ENCODE measurements at places on chromosomes 13 and 19.

GRCh38 chr13:23844132-23844531, 45.1 kb downstream of the MIPEP start:
- no peak for DNase-seq

DNA sequence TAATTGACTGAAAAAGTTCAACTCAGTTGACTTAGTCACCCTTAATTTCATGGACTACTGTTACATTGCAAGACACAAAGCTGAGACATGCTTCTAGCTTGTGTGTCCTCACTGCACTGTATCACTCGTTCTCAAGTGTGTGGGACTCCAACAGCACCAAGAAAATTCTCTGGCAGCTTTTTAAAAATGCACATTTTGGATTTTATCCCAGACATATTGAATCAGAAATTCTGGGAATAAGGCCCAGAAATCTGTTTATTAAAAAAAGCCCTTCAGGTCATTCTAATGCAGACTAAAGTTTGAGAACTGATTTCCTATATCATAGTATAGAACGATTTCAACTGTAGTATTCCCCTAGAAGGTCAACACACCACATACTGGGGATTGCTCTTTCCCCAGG, 1485.3 kb downstream of the PCDH9 start:
- DNase-seq, result peak; percentile 11

- DNase-seq, result no peak
These were observed 24.2 kb downstream of the NEK5 start for GRCh38 chr13:52104624-52105023.

- DNase-seq, result no peak
These were observed 43.9 kb downstream of the RAP2A start for GRCh38 chr13:97477844-97478243.

- DNase-seq, result no peak
These were observed 1511.0 kb upstream of the SLC10A2 start for GRCh38 chr13:104577071-104577815.

GRCh38 chr19:15175609-15176008, 25.2 kb downstream of the NOTCH3 start:
- DNase-seq, result no peak

DNA sequence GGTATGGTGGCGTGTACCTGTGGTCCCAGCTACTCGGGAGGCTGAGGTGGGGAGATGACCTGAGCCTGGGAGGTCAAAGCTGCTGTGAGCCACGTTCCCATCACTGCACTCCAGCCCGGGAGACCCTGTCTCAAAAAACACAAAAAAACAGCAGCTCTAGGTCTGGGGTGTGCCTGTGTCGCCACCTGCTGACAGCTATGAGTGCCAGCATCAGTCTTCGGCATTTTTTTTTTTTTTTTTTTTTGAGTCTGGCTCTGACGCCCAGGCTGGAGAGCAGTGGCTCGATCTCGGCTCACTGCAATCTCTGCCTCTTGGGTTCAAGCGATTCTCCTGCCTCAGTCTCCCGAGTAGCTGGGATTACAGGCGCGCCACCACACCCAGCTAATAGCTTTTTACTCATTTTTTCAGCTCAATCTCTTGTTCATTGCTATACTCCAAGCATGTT, 10.1 kb downstream of the AP2S1 start:
- no peak for DNase-seq

DNA sequence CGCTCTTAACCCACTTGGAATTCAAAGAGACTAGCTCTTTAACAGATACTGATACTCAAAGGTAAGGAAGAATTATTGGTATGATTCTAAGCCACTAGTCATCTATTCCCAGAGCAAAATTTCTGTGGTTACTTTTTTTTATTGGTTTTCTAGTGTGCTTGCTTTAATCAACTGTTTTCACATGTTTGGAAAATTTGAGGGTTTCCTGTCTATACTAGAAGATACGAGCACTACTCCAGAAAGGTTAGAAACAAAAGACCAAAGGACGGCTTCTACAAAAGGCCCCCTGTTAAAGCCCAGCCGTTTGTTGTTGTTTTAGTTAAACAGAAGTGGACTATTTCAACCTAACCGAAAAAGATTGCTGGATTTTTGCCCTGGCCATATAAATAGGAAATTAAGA, 18.5 kb upstream of the LPAR6 start:
- DNase-seq, result no peak

DNA sequence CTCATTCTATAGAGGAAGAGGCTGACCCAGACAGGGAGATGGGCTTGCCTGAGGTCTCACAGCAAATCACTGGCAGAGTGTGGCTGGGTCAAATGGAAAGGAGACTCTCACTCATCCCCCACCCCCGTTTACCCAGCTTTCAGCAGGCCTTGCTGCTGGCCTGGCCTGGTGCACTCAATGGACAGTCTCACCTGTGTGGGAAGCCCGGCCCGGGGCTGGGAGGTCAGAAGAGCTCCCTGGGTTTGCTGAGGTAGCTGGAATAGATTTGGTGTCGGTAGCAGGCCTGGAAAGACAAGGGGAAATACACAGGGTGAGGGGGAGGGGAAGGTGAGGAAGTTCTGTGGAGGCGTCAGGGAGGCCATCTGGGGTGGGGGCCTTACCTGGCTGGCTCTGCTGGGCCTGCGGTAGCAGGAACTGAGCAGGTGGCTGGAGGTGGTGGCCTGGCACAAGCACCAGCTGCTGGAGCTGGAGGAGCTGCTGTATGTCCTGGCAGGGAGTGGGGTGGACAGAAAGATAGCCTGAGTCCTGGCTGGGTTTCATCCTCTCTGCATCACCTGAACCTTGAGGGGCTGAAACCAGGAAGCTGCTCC, 23.5 kb downstream of the ZNF574 start:
- DNase-seq, result no peak

DNA sequence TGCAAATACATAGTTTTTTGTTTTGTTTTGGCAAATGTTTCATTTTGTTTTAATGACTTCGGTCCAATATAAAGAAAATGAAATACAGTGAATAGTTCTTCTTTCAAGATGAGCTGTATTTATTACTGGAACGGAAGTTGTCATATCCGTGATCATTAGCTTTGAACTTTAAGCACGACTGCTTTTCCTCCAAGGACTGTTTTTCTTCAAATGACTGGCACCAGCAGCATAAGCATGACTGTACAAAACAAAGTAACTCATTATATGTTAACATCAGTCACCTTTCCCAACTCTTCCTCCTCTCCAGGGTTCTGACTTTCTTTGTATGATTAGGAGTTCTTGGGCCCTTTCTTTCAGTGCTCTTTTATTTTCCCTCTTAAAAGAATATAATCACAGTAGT, 20.5 kb downstream of the EDNRB start:
- DNase-seq, result no peak

- DNase-seq, result no peak
These were observed 330.4 kb downstream of the RBM26 start for GRCh38 chr13:79075703-79076102.

DNA sequence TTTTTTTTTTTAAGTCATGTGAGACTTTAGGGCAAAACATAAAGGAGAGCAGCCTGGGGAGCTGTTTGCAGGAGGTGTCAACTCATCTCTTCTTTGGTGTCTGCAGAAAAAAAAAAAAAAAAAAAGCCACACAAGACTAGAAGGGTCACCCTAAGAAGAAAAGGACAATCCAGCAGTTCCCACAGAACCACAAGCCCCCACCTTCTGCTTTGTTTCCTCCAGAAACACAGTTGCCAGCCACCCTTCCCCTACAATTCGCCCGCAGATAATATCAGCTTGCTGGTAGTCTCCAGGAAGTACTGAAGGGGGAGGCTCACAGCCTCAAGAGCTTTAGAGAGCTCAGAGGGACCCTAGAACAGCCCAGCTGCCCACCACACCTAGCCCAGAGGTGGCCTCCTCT, 22.3 kb upstream of the ZBTB7A start:
- DNase-seq, result no peak

DNA sequence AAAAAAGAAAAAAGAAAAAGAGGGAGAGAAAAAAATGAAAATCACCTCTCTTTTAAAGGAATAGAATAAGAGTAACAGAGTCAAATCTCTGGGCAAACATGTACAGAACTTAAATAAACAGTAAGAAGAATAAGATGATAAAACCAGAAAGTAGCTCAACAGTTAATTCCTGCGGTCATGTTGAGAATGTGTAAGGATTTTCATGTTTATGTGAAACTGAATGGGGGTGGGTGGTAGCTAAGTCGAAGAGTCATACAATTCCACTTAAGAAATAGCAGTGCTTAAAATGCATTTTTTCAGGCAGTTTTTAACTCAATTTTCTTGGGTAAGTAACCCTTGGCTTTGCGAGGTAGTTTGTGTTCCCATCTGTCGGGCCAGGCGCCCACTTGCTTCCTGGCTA, 60.9 kb downstream of the PEX11G start:
- DNase-seq, result no peak

- DNase-seq, result no peak
These were observed 7.0 kb downstream of the C2CD4C start for GRCh38 chr19:401866-402511.

- no peak for DNase-seq
These were observed 149.6 kb downstream of the SIPA1L3 start for GRCh38 chr19:38056646-38057045.

DNA sequence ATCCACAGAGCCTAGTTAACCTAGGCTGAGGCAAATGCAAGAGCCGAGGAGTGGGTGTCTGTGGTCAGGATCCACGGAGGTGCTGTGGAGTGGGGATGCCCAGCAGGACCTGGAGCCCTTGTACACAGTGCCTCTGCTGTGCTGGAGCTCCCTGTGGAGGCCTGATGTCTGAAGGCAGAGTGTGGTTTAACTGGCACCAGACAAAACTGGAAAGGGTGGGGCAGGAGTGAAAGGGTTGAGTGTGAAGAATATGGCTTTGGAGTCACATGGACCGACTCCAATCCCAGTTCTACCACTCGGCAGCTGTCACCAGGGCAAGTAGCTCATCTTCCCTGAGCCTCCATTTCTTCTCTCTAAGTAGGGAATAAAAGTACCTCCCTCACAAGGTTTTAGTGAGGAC, 60.3 kb upstream of the GPR12 start:
- no peak for DNase-seq

DNA sequence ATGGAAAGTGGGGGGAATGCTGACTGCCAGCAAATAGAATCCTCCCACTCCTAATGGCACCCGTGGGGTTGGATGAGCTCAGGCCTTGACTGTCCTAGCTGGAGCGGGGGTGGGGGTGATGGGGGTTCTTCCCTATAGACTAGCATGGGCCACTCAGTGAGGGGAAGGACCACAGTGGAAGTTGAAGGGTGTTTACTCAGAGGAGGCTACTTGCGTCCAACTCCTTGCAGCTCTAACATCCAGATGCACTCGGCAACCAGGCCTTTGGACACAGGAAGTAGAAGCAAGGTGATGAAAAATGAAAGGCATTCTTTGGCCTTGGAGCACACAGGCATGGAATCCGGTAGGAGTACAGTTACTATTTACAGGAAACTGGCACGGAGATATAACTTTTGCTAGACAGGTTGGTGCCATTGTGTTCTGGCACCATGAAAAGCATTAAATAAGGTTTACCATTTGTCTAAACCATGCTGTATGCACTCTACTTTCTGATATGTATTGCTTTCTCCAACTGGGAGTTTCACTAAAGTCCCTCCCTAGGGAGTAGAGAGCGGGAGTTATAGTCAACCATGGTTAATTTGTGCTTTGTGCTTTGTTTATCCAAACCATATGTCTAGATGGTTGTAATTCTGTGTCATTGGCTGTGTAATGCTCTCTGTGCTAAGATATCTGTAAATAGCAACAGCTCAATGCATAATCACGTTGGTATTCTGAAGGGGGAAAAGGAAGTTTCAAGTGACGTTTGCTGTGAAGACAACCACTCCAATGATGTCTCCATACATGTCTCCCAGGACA, 125.3 kb downstream of the TSHZ3 start:
- peak; percentile 91 for DNase-seq

- DNase-seq, result no peak
These were observed 6.2 kb upstream of the DZIP1 start for GRCh38 chr13:95650696-95651095.

GRCh38 chr13:85537601-85538000, 261.6 kb downstream of the SLITRK6 start:
- DNase-seq, result no peak

DNA sequence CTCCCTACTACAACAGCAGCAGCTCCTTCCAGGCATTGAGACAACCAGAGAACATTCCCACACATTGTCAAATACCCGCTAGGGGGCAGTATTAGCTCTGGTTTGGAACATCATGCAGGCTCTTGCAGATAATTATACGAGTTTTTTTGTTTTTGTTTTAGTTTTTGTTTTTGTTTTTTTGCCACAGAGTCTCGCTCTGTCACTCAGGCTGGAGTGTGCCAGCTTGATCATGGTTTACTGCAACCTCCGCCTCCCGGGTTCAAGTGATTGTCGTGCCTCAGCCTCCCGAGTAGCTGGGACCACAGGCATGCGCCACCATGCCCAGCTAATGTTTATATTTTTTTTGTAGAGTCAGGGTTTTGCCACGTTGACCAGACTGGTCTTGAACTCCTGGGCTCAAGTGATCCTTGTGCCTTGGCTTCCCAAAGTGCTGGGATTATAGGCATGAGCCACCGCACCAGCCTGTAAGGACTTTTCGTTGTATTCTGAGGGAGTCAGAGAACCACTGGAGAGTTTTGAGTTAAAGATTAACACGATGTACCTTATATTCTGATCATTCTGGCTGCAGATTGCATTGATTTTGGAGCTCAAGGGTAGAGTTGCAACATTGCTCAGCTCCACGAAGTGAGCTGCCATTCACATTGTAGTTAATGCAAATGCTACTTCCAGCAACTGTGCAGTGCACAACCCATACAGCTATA, 41.7 kb upstream of the CEACAM20 start:
- DNase-seq, result peak; percentile 19

GRCh38 chr13:20997301-20998161, 63.9 kb downstream of the LATS2 start:
- peak; percentile 97 for DNase-seq

DNA sequence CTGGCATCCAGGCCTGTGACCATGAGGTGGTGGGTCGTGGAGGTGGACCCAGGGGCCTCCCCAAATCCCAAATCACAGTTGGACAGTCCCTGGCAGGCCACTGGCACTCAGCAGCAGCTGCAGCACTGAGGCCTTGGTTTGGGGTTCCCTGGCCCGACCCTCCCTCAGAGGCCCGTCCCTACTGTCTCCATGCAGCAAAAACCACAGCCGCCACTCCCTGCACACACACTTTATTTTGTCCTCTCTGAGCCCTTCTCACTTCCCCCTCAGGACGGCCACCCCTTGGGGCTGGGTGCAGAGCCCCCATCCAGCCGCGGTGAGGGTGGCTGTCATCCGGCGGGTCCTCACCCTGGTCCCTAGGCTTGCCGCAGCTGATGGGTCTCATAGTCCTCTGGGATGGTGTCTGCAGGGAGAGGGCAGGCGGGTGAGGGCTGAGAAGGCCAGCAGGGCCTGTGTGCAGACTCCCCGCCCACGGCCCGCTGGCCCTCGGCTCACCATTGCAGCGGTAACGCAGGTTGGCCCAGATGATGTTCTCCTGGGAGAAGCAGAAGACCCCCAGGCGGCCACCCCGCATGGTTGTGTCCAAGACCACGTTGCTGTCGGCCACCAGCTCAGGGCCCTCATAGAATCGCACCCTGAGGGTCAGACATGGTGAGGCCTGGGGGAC, 8.4 kb downstream of the COMP start:
- no peak for DNase-seq

All from BJ (cell line).